ENCODE measurements at places on chromosomes 12 and 14.

- peak; percentile 98 for DNase-seq
Observed at GRCh38 chr14:72926292-72927028, at the start of gene DCAF4. Gene DCAF4, plus strand, starts transcription at chr14:72926464. Its CDS starts 11,515 bp downstream, at chr14:72937979.

- no peak for DNase-seq
Observed at GRCh38 chr12:122928404-122929147, 32.7 kb upstream of the VPS37B start.

DNA sequence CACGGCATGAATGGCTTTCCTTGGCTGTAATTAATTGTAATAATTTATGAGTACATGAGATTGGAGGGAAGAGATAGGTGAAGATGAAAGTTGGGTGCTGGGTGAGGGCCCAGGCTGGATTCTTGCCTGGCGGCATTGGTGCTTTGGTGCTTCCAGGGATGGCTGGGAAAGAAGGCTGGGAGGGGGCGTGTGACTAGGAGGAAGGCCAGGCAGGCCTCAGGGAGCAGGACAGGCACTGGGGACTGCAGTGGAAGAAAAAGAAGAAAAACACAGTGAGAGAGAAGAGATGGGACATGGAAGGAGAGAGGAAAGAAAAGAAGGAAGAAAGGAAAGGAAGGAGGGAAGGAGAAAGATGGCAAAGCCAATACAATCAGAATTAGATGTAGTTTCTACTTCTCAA lies 3.7 kb downstream of the HOXC9 start:
- no peak for DNase-seq

DNA sequence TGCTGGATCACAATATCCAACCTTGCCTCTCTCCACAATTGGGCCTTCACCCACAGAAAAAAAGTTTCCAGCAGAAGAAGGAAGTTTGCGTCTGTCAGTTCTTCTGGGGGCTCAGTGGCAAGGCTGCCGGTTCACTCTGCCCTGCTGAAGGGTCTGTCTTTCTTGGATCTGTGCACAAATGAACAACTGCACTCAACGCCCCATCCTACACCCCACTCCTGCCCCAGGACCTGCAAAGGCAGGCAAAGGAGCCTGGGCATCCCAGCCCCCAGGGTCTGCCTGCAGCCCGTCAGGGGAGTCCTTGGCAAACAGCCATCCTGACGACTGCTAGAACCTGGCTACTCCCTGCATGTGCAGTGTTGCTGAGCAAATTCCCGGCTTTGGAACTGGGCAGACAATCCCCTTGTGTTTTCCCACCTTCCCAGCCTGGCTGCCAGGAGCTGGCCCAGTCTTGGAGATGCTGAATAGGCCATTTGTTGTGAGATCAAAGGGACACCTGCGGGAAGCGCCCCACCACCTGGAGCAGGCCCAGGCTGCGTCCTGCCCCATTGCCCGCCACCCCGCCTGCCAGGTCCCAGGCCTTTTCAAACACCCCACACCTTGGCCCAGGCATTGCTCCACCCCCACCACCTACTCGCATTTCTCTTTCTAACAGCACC lies 311.9 kb downstream of the BCL11B start:
- no peak for DNase-seq

- no peak for DNase-seq
Observed at GRCh38 chr14:101122237-101123141, 219.0 kb upstream of the RTL1 start.

DNA sequence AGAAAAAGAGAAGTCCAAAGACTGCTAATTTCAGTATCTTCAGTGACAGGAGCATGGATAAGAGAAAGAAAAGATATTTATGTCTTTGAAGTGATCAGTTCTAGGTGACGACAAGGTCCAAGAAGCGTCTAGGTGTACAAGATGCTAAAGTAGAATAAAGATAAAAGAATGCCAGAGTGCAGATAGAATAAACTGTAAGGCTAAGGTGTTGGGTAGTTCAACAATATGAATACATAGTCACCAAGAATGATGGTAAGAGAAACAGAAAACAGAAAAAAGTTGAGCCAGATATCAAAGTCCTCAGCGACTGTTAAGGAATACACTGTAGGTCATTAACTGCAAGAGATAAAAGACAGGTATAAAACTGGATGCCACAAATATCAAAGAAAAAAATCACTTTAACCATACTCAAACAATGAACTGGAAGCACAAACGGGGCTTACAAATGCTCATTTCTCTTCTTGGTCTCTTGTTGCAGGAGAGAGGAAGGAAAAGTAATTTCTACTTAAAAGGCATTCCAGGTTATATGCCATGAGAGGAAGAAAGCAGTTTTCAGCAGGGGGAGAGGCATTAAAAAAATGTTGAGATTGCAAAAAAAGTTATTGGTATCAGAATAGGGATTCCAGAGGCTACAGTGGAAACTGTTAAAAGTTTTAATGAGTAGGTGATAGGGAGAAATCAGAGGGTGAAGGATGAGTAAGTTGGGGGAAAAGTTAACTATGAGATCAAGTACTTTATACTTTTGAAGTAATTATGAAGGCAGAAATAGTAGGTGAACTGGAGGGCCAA lies 121.5 kb downstream of the CEP83 start:
- DNase-seq = no peak

- no peak for DNase-seq
Observed at GRCh38 chr12:114444422-114445279, 38.7 kb upstream of the TBX5 start.

- no peak for DNase-seq
Observed at GRCh38 chr12:72057330-72057914, 118.8 kb downstream of the TPH2 start.

DNA sequence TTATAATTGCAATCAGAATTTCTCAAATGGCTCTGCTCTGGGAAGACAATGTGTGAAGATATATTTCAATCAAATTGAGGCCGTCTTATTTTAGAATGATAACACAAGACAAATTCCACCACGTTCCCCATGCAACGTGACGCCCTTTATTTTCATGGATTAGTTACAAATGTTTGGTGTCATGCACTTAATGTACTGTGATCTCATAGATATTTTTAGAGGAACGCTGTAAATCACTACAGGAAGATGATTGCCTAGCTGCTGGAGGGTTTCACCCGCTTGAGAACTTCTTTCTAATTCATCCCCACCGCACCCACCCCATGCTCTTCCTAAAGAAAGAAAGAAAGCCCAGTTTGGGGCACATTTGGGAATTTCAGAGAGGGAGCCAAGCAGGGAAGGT lies 117.2 kb downstream of the PLXNC1 start:
- no peak for DNase-seq

DNA sequence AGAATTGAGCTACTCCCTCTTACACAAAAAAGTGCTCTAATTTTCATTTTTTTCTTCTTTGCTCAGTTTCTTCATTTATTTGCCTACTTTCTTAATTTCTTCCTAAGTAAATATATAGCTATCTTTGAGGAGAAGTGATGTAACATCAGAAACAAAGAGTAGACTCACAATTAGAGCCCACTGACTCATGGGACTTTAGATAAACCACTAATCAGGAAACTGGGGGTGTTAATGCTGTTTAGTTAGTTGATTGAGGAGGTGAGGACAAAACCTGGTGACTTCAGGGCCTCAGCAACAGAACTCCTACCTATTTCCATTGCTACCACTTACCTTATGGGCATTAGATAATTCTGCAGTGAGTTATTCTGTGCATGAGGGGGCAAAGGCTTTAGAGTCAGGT lies 151.7 kb downstream of the MON2 start:
- DNase-seq = no peak

GRCh38 chr12:126112141-126112540 lies 1046.9 kb downstream of the AACS start:
- no peak for DNase-seq

DNA sequence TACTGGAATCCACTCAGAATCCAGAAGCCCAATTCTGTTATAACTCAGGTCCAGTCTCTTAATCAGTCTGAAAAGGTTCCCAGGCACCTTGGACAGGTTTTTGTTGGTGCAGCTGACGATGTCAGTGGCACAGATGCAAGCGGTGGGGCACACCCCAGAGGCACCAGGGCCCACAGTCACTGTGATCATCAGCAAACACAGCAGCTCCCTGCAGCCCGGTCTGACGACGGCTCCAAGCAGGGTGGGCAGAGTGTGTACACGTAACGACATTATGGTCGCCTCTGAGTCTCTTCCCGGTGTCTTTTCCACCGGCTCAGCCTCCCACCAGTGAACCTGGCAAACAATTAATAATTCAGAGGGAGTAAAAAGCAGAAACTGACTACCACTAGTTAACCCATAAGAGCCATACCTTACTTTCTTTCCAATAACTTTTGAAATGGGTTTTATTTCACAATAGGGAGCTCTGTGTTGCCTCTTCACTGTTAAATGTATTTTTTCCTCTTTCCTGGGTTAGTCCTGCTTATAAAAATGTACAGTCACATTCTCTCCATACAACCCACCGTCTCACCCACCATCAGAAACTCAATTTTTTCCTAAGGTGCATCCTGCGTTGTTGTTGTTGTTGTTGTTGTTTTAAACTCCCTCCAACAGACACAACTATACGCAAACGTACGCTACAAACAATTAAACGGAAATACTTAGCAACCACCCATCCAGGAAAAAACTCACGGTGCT lies 521 bp upstream of the PCED1B start:
- DNase-seq = no peak

DNA sequence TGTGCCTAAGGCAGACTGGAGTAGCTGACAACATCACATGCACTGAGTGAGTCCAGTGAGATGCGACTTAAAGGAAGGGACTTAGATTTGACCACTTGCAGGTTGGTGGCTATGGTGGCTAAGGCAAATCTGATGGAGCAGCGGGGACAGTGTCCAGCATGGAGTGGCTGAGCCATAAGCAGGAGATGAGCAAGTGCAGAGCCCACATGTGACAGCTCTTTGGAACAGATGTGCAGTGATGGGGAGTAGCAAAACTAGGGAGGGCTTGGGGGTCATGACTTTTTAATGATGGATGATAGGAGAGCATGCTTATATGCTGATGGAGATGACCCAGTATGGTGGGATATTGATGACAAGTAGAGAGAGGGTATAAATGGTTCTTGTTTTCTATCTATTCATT lies 80.2 kb downstream of the PELI2 start:
- no peak for DNase-seq

DNA sequence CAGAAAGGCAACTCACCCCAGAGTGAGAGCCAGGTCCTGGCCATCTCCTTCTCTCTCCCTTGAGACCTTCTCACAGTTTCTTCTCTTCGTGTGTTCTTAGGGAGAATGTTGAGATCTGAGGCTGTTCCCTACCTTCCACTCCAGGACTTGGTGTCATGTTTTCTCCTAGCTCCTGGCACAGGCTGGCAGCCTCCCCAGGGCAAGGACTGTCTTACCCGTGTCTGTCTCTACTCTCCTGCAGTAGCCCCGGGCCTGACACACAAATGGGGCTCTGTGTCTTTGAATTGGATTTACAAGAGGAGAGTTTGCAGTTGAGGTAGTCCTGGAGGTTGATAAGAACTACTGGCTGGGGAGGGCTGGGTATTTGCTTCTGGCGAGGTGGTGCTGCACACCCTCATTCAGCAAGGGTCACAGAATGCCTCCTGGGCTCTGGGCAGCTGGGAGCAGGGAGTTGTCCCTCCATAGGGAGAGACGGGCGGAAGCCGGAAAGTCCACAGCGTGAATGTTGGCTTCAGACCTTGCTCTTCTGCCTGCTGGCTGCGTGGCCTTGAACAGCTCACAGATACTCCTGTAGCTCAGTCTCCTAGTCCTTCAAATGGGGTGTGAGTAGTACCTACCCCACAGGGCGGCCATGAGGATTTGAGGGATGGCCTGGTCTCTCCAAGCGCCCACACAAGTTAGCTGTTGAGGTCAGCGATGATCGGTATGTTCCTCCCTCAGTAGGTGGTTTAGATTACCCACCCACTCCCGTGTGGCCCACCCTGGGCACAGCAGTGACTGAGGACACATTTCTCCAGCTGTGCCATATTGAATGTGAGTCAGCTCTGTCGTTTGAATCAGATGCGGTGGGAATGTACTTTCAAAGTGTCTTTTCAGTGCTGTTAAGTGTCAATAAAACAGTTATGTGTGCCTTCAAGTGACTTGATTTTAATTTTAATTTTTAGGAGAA lies 10.2 kb downstream of the EP400 start:
- DNase-seq = no peak

- no peak for DNase-seq
Observed at GRCh38 chr12:12353276-12353675, 3.2 kb upstream of the MANSC1 start.

DNA sequence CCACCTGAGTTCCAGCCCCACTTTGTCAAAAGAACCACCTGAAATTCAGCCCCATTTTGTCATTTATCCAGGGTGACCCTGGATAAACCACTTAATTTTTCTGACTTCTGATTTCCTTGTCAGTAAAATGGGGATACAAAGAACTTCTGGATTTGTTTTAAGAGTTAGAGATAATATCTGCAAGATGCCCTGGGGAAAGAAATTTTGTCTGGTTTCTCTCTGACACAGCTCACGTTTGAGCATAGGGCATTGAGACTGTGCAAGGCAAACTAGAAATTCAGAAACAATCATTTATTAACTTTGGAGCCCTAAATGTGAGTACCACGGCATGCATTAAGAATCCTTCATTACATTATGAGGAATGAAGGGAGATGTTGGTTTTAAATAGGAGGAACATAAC lies 37.2 kb downstream of the TMTC2 start:
- DNase-seq = no peak

GRCh38 chr14:54685286-54685845 lies 118.4 kb downstream of the SAMD4A start:
- DNase-seq = no peak
